ENCODE measurements at places on chromosomes 6 and 20. TPM values are rescaled to one million over a fixed set of nuclear protein-coding genes. Genes with fewer than 3 reads are reported as not detected.

GRCh38 chr6:118859517-118860064 is 34.4 kb upstream of the ASF1A start:
- DNase-seq: no peak

- DNase-seq: no peak
These were observed 48.0 kb downstream of the OR2B2 start for GRCh38 chr6:27863962-27864905.

GRCh38 chr6:113997116-113997515 is 26.2 kb upstream of the HDAC2 start:
- peak; percentile 93 for DNase-seq

DNA sequence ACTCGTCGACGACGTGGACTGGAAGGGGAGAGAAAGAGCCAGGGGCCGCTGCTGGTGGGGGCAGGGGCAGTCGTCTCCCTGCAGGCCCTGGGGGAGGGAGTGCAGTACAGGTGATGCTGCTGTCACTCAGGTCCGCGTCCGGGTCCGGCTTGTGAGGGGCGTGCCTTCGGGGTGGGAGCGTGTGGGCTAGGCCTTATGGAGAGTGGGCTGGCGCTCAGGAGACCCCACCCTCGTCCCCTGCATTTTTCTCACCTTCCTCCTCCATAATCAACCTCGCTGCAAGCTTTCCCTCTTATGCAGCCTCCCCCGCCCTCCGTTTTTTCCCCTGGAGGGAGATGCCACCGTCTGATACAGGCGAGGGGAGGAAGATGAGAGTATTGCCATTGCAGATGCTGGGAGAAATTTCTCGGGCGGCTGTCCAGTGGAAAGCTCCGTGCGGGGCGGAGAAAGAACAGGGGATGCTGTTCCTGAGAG is 632 bp downstream of the PCMT1 start:
- peak; percentile 48 for DNase-seq

DNA sequence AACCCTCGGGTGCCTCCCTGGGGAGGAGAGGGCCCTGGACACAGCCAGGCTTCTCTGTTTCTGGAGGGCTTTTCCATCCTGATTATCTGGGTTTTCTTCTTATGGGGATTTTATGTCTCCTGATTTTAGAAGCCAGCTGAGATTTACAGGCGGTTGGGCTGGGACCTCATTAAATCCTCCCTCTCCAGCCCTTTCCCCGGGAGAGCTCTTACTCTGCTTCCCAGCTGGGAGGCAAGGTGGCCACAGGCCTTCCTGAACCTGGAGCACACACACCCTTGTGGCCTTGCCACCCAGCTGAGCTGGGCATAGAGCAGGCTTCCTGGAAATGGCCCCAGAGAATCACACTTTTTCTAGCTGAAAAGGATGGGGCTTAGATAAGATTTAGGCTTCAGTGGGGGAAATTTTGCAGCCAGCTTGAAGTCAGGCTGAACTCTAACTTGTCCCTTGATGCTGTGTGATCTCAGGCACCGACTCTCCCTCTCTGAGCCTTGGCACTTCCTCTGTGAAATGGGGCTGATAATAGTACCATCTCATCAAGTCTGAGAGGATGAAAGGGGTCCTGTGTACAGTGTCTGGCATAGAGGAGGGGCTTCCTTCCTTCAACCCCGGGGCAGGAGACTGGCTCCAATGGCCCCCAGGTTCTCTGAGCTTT is 16.6 kb downstream of the VSTM2L start:
- no peak for DNase-seq

DNA sequence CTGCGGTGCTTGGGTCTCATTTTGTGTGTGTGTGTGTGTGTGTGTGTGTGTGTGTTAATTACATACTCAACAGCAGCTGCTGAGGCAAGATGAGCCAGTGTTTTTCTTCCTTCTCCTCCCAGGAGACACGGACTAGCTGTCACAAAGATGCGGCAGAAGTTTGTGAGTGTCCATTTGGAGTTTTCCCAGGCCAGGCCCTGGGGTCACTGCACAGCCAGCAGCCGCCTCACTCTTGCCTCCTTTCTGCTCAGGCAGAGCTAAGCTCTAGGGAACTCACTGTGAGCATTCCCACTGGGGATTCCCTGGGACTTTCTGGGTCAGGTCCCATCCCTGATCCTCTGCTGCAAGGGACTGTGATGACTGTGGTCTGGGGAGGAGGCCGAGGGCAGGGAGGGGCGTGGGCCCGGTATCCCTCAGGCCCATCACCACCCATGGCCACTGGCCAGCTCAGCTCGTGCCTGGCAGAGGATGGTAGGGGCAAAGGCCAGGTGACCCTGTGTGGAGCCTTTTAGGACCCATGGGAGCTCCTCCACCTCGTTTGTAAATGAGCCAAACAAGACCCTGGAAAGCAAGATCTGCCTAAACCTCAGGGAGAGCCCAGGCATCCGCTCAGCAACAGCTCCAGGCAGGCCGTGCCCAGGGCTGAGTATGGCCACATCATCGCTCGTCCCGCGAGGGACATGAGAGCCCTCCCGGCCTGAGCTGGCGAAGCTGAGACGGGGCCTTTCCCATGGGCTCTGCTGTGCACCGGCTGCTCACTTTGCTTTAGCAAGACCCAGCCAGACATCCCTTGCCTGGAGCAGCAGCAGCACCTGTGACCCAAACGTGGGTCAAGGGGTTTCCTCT is 102.0 kb downstream of the PSMB1 start:
- peak; percentile 36 for DNase-seq

GRCh38 chr6:136087986-136088385 is 162.1 kb downstream of the MTFR2 start:
- DNase-seq: peak; percentile 71

The CCN6 gene
- not detected for total RNA-seq

The CLPSL2 gene
- total RNA-seq: not detected

The SRC gene
- 7.8 TPM for total RNA-seq

The RHAG gene
- not detected for total RNA-seq

Measured in LHCN-M2 (cell line).